ENCODE measurements at places on chromosomes 5 and 9. TPM values are rescaled to one million over a fixed set of nuclear protein-coding genes. Genes with fewer than 3 reads are reported as not detected.

GRCh38 chr5:158727136-158727535 lies 372.6 kb downstream of the EBF1 start:
- DNase-seq = no peak

The SOX30 gene
- polyA plus RNA-seq = 0.02 TPM

- peak; percentile 64 for DNase-seq
These were observed 164.7 kb downstream of the CHSY3 start for GRCh38 chr5:130068988-130069387.

DNA sequence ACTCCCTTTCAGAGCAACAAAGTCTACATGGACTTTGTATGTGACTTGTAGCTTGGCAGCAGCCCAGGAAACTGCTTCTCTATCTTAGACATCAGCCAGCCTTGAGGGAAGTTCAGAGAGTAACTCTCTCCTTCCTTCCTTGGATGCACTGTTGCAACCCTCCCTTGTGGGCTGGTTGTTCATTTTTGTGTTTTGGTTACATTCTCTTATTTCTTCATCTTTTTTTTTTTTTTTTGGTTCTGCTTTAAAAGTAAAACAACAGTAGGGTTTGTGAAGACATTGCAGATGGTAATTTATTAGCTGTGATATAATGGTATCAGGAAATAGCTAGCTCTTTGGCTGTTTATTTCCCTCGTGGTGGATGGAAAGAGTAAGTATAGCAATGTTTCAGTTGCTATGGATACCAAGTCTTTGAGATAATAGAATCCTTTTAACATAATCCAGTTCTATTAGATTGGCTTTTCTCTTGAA lies 97.9 kb upstream of the MAMDC2 start:
- DNase-seq = no peak

The DNAH5 gene
- 0.67 TPM for polyA plus RNA-seq

DNA sequence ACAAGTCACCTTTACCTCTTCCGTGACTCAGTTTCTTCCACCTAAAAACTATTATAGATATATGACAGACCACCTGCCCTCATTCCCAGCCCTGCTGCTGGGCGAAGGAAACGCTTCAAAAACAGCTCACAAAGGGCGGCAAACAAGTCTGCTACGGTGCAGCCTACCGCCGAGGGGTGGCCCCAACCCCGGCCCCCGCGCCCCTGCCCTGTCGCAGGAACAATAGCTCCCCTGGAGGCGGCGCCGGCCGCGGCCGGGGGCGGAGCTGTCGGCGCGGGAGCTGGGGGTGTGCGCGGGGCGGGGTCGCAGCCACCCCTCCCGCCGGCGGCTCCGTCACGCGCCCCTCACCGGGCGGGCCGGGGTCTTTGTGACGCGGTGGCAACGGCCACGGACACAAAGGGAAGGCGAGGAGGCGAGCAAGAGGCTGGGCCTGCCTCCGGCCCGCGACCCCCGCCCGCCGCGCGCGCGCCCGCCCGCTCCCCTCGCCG lies at the start of gene TMEFF1:
Gene TMEFF1 (plus strand): TSS at position 362 of the 488 bp plus-strand sequence. CDS start 396 bp downstream, outside the sequence.
- peak; percentile 5 for DNase-seq

DNA sequence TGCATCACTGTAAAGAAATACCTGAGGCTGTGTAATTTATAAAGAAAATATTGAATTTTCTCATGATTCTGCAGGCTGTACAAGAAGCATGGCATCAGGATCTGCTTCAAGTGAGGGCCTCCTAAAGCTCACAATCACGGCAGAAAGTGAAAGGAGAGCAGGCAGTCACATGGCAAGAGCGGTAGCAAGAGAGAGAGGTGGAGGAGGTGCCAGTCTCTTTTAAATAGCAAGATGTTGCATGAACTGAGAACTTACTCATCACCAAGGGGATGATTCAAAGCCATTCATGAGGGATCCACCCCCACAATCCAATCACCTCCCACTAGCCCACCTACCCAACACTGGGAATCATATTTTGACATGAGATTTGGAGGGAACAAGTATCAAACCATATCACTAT lies 184.5 kb upstream of the PAPPA start:
- no peak for DNase-seq

DNA sequence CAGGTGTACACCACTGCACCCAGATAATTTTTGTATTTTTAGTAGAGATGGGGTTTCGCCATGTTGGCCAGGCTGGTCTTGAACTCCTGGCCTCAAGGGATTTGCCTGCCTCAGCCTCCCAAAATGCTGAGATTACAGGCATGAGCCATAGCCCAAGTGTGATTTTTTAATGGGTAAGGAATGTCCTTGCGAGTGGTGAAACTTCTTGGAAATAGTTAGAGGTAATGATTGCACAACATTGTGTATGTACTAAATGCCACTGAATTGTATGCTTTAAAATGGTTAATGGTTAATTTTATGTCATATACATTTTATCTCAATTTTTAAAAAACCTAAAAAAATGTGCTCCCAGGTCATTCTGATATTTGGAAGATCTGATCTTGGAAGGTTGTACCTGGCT lies 59.9 kb upstream of the IL6ST start:
- DNase-seq = no peak

DNA sequence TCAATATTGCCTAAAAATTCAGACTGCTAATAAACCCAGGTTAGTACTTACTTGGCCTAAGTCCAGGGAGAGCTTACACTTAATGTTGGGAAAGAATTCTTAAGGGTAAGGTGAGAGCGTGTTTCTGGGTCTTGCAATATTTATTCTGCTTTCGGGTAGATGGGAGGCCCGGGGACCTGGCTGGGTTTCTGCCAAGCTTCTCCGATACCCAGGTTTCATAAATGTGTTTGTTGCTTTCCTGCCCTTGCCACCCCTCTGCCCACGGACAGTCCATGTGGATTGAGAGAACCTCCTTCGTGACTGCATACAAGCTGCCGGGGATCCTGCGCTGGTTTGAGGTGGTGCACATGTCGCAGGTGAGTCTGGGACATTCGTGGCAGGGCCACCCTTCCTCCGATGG lies 48.4 kb upstream of the FOXI1 start:
- DNase-seq = no peak

DNA sequence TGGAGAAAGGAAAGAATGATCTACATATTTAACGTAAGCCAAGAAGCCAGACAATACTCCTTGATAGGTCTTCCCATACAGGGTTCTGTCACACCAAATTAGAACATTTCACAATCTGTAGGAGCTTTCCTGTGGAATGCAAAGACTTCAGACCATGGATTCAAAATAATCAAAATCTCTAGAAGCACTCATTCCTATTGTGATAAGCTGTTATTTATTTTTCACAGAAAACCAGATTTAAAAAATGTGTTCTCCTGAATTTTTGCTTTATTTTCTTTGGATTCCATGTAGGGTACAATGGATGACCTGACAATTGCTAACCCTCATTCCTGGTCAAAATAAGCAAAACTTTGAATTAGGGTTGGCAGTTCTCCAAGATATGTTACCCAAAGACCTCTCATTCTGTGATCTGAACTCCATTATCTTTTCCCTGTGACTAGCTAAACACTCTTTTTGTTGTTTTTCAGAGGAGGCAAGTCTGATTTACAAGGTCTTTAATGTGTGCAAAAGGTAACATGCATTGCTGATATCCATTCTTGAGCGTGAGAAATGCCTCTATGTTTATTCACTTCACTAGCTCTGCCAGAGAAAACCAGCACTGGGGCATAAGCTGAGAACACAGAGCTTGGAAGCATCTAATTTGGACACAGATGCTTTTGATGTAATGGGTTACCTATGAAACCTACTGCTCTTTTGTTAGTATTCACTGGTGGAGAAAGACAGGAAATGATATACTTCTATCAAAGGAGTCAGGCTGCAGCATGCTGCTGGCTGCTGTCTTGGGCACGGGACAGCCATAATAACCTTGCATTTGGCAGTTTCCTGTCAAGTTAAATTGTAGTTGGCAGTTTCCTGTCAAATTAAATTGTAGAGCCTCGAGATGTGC lies 31.4 kb downstream of the ACTBL2 start:
- no peak for DNase-seq

GRCh38 chr9:120698766-120699165 lies 15.5 kb downstream of the MEGF9 start:
- no peak for DNase-seq

Data from mammary epithelial cell (primary cell).